ENCODE measurements at places on chromosomes 3 and 15.
A peak's percentile ranks its signal among the peaks of the same experiment; 100 is the strongest.

DNA sequence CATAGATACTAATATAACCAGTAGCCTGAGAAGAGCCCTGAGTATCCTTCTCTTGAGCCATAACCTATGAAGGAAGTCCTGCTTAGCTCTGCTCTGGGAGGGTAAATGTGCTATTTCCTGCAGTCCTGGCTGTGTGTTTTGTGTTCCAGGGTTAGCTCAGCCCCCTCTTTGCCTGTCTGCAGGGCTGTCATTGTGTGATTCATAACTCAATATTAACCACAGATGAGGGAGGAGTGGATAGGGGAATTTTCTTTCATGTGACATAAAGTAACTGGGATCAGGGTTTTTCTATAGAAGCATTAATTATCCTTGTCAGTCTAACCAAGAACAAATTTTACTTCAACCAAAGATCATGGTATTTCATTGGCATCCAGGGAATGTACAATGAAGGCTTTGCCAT, 183.3 kb upstream of the ZBTB20 start:
- DNase-seq = no peak

- no peak for DNase-seq
Observed at GRCh38 chr3:116367761-116368395, 77.4 kb downstream of the LSAMP start.

GRCh38 chr3:46504789-46505188, 7.0 kb downstream of the RTP3 start:
- DNase-seq = peak; percentile 49

- DNase-seq = no peak
Observed at GRCh38 chr3:162740941-162741596, 1244.5 kb downstream of the OTOL1 start.

- DNase-seq = no peak
Observed at GRCh38 chr3:197019535-197019934, 10.1 kb downstream of the MELTF start.

- no peak for DNase-seq
Observed at GRCh38 chr3:184196536-184196935, 10.5 kb downstream of the ABCF3 start.

GRCh38 chr15:49361370-49361769, 61.7 kb upstream of the FGF7 start:
- DNase-seq = no peak

DNA sequence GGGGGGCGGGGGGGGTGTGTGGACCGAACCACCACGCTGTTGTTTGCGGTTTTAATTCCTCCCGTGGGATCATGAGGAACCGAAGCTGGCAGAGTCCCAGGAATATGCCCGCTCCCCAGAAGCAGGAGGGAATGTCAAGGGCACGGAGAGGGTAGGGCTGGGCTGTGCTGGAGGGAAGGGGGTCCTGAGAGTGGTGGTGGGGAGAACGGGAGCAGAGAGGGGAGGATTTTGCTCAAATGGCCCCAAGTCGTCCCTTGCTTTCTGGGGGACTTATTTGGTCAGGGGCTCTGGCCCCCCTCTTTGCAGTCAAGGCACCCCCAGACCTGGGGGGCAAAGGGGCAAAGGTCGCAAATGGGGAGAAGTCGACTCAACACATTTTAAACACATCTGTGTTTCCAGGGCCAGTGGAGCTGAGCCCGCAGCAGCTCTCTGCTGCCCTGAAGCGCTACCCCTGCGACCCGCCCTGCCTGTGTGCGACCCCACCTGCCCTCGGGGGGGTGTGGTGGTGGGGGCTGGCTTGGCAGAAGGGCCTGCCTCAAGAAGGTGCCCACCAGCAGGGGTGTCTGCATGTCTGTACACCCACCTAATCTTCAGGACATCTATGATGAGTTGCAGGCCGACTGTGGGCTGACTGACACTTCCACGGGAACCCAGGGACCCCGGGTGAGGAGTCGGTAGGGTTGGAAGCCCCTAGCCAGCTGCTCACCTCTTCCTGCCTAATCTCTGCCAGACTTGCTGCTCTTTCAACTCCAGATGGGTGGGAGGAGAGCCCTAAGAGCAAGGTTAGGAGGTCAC, 602 bp upstream of the ATP2B2 start:
- DNase-seq = no peak

- DNase-seq = no peak
Observed at GRCh38 chr3:160661660-160662059, 15.3 kb upstream of the ARL14 start.

GRCh38 chr3:63966871-63967270, 54.7 kb upstream of the SCAANT1 start:
- no peak for DNase-seq

All from hematopoietic multipotent progenitor cell treated with erythropoietin and hydrocortisone succinate and interleukin-3 and kit ligand, for 4 days (in vitro differentiated cells).